GM23248 (cell line): ENCODE measurements at places on chromosomes 1 and 21.

DNA sequence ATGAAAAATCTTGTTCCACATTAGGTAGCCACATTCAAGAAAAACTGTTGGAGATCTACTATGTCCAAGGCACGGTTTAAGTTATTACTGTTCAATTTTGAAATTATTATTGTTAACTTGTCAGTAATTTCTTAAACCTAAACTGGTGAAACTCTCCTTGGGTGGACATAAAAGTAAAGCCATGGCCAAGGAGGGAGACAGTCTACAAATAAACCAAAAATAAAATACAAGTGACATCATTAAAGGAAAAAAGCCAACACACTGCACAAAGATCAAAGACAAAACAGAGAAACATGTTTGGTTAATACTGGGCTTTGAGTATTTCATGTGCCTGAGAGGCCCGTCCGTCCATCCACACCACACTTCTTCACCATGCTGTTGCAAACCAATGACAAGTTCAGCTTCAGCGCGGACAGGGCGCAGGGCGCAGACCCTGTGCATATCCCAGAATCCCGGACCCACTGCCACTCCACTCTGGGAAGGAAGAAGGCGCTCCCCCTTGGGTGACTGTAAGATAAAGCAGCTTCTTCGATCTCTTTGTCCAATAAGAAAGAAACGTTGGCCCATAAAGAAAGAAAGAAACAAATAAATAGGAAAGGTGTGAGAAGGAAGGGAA lies 918 bp upstream of the RASAL2 start:
- H3K27ac ChIP-seq, result peak overlapping the region; percentile 82
- H3K36me3 ChIP-seq, result no peaks in the 10 kb centered on the region
- peaks cover 41% of the 10 kb centered on the region for H3K4me1 ChIP-seq

- H3K4me1 ChIP-seq, result peaks cover 14% of the 10 kb centered on the region
- peak overlapping the region; percentile 93 for H3K4me3 ChIP-seq
- peaks cover 38% of the 10 kb centered on the region for H3K36me3 ChIP-seq
- no peaks in the 10 kb centered on the region for H3K27me3 ChIP-seq
Observed at GRCh38 chr1:145824499-145824842, 471 bp downstream of the POLR3C start.

GRCh38 chr1:57377339-57378139 lies 46.3 kb downstream of the DAB1 start:
- no peaks in the 10 kb centered on the region for H3K27me3 ChIP-seq
- H3K4me3 ChIP-seq, result no peak overlapping the region
- H3K27ac ChIP-seq, result no peak overlapping the region

DNA sequence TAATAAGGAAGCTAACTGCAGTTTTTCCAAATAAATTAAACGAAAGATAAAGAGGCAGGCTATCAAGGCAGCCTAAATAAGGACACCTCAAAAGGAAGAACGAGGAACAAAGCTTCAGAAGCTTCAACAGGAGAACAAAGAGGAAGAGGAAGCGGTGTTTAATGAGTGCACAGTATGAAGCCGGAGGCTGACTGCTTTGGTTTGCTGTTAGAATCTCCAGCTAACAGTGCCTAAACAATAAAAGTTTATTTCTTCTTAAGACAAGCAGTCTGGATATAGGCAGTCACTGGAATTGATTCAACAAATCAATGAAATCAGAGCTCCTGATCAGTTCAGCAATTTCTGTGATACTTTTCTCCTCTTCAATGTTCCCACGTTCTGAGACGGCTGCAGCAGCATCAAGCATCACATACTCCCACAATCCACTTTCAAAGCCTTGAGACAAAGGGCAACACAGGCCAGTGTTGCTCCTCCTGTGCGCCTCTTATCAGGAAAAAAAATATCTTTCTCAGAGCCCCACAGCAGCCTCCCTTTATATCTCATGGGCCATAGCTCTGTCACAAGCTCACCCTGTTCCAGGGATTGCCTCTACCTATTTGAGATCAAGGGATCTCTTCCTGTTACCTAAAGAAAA lies 365.6 kb upstream of the ST6GALNAC5 start:
- no peaks in the 10 kb centered on the region for H3K27me3 ChIP-seq
- no peaks in the 10 kb centered on the region for H3K36me3 ChIP-seq
- no peak overlapping the region for H3K27ac ChIP-seq
- DNase-seq, result no peak
- 0 out of 2 replicates have a peak, but pooled peaks cover 5% of the 10 kb centered on the region for H3K4me1 ChIP-seq

DNA sequence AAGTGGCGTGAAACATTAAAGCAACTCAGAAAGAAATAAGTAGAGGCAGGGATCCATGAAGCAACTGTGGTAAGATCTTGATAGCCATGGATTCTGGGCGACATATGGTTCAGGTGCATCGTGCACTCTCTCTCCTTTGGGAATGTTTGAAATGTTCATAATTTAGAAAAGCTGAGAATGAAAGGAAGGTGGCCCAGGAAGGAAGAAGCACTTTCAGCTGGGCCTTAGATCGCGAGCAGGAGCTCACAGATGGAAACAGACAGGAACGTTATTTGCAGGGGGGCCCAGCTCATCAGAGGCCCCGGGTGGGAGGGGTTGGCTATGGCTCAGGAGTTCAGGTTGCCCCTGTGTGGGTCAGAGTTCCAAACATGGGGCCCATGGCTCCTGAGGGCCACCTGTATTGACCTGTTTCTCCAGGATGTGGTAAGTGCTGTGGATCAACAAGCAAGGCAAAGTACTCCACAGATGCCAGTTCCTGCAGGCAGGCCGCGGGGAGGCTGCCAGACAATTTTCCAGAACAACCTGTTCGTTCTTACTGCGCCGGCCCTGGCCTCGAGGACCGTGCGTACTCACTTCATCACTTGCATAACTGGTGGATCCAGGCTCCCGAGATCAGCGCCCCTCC lies 253.2 kb downstream of the TOMM20 start:
- no peaks in the 10 kb centered on the region for H3K36me3 ChIP-seq
- no peak for DNase-seq
- H3K27ac ChIP-seq, result no peak overlapping the region
- no peaks in the 10 kb centered on the region for H3K27me3 ChIP-seq
- H3K4me1 ChIP-seq, result 0 out of 2 replicates have a peak, but pooled peaks cover 4% of the 10 kb centered on the region
